ENCODE measurements at places on chromosomes 7 and 10. TPM values are rescaled to one million over a fixed set of nuclear protein-coding genes. Genes with fewer than 3 reads are reported as not detected.

The MYPN gene
- not detected for total RNA-seq

The NME8 gene
- total RNA-seq = not detected

The CBX3 gene
- total RNA-seq = 253 TPM

The PVRIG gene
- total RNA-seq = 0.64 TPM

The STOX1 gene
- 0.42 TPM for total RNA-seq

The CRTAC1 gene
- total RNA-seq = not detected

The BHLHA15 gene
- 2.4 TPM for total RNA-seq

The MAT1A gene
- total RNA-seq = 0.42 TPM

The SYT15B gene
- 0.18 TPM for total RNA-seq

The SNCG gene
- 86.6 TPM for total RNA-seq

The PPP1R3C gene
- 0.24 TPM for total RNA-seq

The NPC1L1 gene
- total RNA-seq = 0.02 TPM

The CAMK2B gene
- not detected for total RNA-seq

DNA sequence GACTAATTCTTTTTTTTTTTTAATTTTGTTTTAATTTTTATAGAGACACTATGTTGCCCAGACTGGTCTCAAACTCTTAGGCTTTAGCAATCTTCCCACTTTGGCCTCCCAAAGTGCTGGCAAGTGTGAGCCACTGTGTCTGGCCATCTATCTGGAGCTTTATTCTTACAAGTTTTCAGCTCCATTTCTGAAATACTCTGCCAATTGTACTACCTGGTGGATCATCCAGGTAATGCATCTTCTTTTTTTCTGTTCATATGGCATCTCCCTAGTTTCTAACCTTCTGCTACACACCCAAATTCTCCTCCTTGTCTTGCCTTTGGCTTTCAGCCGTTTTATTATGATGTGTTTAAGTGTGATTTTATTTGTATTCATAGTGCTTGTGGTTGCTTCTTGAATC, 40.2 kb downstream of the ZNF365 start:
- no peak for DNase-seq

GRCh38 chr7:156832195-156832877, 60.6 kb downstream of the LMBR1 start:
- no peak for DNase-seq

GRCh38 chr10:124153023-124153826, 59.8 kb upstream of the CHST15 start:
- DNase-seq = no peak

DNA sequence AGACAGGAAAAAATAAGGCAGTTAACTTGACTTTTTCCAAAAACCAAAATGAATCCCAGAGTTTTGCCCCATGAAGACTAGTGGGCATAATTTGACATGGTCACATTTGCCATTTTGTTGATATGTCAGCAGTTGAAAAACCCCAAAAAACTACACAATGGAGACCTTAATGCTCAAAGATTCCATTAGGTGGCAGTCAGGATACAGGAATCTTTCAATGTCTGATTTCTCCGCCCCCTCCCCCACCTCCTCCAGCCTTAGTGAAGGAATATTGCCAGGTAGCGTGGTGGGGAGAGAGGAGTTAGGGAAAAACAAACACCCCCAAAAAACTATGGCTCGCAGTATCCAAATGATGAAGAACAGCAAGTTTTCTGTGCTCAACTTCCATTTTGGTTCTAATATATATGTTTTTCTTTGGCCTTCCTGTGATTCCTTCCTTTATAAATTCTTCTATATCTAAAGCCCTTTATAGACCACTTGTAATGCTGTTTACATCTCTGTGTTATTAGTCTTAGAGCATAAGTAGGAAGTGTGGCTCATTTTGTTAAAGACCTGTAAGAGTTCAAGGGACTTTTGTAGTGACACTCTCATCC, 6.7 kb upstream of the SMNDC1 start:
- peak; percentile 67 for DNase-seq

GRCh38 chr10:94240491-94240890, 122.2 kb downstream of the NOC3L start:
- DNase-seq = no peak

GRCh38 chr10:124217906-124218804, 124.8 kb upstream of the CHST15 start:
- DNase-seq = no peak

DNA sequence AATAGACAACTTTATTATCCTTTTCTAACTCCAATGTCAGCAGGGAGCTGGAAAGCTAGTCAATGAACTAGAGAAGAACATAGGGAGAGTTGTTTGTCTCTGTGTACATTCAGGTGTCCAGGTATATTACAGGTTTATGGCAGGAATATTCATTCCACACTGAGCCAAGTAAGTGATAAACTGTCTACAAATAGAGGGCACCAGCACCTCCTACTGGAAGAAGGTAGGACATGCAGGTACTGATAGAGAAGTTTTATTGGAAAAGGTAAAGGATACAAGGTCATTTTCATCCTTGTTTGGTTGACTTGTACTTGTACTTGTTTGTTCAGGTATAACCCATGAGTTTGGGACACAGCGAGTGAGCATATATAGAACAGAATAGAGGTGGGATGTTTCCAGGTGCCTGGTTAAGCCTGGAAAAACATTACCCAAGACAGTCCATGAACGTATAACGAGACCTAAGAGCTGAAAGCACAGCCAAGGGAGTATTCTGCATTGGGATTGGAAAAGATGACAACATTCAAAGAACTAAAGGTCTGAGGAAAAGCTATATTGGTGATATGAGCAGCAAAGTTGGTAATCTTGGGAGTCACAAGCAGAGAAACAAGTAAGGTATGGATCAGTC, 61.4 kb upstream of the PPP1R3C start:
- peak; percentile 59 for DNase-seq

GRCh38 chr7:134562136-134562535, 13.2 kb downstream of the AKR1B15 start:
- no peak for DNase-seq

- DNase-seq = no peak
Measured at GRCh38 chr10:75959912-75960311, 528.5 kb downstream of the LRMDA start.

- DNase-seq = no peak
Measured at GRCh38 chr10:105702211-105702610, 1061.1 kb downstream of the SORCS3 start.

DNA sequence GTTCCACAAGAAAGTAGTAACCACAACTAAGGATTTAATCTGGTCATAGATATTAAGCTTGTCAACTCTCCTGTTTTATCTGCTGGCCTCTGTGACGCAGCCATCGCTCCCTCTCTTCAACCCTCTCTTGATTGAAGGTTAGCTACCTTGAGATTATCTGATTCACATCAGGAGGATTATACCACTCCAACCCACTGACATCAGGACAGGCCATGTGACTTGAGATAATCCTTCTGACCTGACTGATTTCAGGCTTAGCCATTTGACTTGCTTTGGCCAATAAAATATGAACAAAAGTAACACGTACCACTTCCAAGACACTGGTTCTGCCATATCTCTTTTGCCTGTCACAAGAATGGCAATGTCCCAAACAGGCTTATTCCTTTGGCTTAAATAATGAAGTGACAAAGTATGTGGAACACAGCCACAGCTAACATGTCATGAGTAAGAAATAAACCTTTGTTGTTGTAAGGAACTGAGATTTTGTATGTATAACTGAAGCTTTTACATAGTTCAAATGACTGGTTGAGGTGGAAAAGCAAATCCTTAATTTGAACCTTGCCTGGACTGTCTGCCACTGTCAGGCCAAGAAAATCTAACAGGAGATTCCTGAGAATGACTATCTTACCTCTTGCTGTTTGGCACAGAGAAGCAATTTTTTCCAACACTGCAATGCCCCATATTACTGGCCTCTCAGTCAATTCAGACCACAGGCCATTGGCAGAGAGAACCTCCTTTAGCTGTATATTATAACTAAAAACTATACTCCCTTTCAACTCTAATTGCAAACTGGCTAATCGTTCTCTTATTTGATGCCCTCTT, 13.9 kb downstream of the ZNF438 start:
- DNase-seq = no peak

GRCh38 chr10:73785211-73785720, at the start of gene ZSWIM8:
Gene ZSWIM8 (plus strand): TSS chr10:73785606. CDS start chr10:73785879, 273 bp downstream.
- peak; percentile 93 for DNase-seq

- DNase-seq = no peak
Measured at GRCh38 chr7:41873741-41874140, 170.9 kb upstream of the INHBA start.

GRCh38 chr7:1432411-1433082, 26.7 kb downstream of the MICALL2 start:
- DNase-seq = peak; percentile 74

DNA sequence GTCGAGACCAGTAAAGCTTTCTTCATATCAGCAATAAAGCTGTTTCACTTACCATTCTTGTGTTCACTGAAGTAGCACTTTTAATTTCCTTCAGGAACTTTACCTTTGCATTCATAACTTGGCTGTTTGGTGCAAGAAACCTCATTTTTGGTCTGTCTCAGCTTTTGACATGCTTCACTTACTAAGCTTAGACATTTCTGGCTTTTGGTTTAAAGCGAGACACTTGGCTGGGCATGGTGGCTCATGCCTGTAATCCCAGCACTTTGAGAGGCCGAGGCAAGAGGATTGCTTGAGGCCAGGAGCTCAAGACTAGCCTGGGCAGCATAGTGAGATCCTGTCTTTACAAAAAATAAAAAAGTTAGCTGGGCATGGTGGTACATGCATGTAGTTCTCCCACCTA, 15.8 kb downstream of the PLEKHA1 start:
- DNase-seq = no peak

DNA sequence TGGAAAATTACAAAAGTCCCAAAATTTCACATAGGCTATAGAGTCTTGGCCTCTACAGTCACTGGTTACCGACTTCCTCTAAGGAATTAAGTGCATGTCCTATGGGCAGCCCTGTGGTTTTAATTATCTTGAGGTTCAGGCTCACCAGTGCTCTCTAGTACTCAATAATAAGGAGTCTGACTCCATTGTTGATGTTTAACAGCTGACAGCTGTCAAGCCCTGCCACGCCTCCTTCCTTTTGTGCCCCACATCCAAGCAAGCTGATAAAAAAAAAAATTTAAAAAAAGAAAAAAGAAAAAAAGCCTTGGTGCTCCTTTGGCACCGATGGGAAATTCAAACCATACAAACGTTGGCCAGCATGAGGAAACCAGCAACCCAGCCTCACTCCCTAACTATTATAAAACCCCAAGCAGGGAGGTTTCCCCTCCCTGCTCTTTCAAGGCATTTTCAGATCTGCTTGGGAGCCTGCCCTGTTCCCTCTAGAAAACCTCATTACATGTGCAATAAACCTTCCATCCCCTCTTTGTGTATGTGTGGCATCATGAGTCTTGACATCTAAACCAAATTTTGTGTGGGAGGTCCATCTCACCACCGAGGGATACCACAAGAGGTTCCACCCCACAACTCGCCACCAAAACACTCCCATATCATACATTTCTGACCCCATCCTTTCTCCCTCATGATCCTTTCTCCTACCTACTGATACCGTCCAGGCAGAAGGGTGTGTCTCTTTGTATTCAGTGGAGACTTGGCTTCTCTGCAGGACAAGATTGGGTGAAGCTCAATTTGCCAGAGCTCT, 70.9 kb upstream of the CCDC71L start:
- no peak for DNase-seq

DNA sequence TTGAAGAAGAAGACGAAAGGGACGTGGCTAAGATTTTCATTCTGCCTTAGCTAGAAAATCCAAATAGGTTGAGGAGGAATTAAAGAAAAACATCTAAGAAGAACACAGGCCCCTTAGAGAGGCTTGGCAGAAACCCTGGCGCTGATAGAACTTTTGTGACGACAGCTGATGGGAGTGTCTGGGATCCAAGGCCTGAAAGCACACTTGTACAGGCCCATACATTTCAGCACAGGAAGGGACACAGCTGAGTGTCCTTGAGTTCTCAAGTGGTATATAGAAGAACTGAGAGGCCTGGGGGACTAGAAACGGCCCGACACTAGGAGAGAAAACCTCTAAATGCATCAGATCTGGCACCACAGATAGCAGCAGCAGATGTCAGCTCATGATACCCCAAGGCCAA, 39.5 kb downstream of the PRPS1L1 start:
- DNase-seq = no peak

DNA sequence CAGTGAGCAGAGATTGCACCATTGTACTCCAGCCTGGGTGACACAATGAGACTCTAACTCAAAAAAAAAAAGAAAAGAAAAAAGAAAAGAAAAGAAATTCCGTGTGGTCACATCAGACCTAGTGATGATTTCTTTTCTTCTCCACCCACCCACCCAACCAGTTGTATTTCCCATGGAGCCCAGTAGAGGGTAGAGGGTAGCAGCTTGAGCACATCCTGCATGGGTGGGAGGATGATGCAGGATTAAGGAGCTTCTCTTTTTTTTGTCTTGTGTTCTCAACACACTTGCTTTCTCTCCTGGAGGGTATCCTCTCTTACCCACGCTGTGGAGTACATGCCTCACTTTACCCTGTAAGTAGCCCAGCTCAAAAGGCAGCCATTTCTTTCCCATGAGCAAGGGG, 118.6 kb upstream of the CARD11 start:
- DNase-seq = peak; percentile 37

DNA sequence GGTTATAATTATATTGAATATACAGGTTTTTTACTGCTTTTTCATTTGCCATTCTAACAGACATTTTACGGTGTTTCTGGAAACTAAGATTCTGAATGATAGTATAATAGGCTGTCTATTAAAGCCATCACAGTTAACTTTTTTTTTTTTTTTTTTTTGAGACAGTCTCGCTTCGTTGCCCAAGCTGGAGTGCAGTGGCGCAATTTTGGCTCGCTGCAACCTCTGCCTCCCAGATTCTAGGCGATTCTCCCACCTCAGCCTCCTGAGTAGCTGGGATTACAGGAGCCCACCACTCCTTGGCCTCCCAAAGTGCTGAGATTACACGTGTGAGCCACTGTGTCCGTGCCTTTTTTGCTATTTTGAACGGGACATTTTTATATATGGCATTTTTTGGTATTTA, 4.4 kb downstream of the TDRD1 start:
- no peak for DNase-seq

DNA sequence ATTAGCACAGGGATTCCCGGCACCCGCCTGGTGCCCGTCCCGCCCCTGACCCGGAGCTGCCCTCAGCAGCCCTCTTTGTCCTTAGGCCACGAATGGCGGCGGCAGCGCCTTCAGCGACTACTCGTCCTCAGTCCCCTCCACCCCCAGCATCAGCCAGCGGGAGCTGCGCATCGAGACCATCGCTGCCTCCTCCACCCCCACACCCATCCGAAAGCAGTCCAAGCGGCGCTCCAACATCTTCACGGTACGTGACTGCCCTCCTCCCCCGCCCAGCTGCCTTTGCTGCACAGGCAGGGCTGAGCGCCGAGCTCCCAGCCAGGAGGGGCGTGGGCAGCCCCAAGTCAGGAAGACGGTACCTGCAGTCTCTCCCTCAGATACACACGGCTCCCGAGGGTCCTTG, 33.6 kb downstream of the AGAP3 start:
- no peak for DNase-seq

GRCh38 chr7:106617860-106618259, 43.1 kb downstream of the CCDC71L start:
- no peak for DNase-seq

GRCh38 chr7:42233171-42233570, 3.8 kb downstream of the GLI3 start:
- no peak for DNase-seq

DNA sequence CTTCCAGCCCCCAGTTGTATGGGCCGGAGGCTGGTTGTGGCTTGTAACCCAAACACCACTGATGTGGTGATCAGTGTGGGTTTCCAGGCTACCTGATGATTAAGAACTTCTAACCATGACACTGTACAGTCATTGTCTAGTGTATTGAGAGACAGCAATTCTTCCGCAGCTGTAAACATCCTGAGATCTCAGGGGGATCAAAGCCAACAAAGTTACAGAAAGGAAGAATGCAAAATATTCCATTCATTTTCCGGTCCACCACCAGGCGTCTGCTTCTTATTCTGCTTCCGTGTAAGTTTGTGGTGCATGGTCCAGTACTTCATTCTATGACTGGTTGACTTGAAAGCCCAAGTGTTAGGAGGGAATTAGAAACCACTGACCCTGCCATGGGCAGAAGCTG, 10.3 kb upstream of the GLI3 start:
- DNase-seq = no peak

All from K562 (cell line).